ENCODE measurements at places on chromosomes 7 and 10. TPM values are rescaled to one million over a fixed set of nuclear protein-coding genes. Genes with fewer than 3 reads are reported as not detected.

GRCh38 chr10:103734731-103735130 lies 120.6 kb downstream of the SH3PXD2A start:
- DNase-seq, result no peak
- H3K4me1 ChIP-seq, result peaks cover 6% of the 10 kb centered on the region
- H3K27ac ChIP-seq, result no peak overlapping the region
- H3K4me3 ChIP-seq, result no peak overlapping the region
- H3K27me3 ChIP-seq, result no peaks in the 10 kb centered on the region

GRCh38 chr7:1228545-1229201 lies 4.0 kb upstream of the UNCX start:
- H3K36me3 ChIP-seq, result peaks cover 4% of the 10 kb centered on the region
- no peak overlapping the region for H3K4me3 ChIP-seq
- peaks cover 4% of the 10 kb centered on the region for H3K4me1 ChIP-seq
- no peak overlapping the region for H3K27ac ChIP-seq
- DNase-seq, result no peak

DNA sequence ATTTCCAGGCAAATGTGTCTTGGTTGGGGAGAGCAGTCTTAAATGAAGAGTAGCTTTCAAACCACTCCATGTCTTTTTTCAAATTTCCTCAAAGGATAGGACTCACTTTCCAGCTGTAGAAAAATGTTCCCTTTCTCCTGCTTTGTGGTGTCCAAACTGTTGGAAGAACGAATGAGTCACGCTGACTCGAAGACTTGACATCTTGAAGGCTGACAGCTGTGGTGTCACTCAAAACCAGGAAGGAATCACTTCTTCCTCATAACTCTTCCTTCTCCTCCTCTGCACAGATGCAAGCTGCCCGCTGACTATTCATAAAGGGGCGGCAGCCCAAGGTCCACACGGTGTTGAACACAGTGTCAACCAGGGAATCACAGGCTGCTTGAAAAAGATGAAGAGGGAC lies 19.2 kb downstream of the PLA2G12B start:
- H3K27ac ChIP-seq, result no peak overlapping the region
- H3K4me1 ChIP-seq, result no peaks in the 10 kb centered on the region
- peaks cover 14% of the 10 kb centered on the region for H3K27me3 ChIP-seq
- DNase-seq, result no peak
- no peak overlapping the region for H3K4me3 ChIP-seq
- no peaks in the 10 kb centered on the region for H3K36me3 ChIP-seq

DNA sequence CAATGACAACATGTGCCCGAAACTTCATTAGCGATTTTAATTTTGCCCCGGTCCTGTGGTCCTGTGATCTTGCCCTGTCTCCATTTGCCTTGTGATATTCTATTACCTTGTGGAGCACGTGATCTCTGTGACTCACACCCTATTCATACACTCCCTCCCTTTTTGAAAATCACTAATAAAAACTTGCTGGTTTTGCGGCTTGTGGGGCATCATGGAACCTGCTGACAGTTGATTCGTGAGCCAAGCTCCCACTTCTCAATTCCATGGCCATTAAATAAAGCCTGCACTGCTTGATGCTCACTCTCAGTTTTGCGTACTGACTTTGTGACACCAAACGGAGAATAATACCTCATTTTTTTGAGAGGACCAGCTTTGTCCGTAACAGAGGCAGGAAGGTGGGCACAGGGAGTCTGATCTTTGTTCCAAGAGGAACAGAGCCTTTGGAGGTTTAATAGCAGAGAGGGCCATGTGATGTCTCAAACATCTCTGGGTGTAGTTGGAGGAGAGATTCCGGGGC lies 3.8 kb upstream of the ADAMTS14 start:
- H3K4me3 ChIP-seq, result no peak overlapping the region
- no peaks in the 10 kb centered on the region for H3K36me3 ChIP-seq
- H3K4me1 ChIP-seq, result peaks cover 5% of the 10 kb centered on the region
- no peak overlapping the region for H3K27ac ChIP-seq

DNA sequence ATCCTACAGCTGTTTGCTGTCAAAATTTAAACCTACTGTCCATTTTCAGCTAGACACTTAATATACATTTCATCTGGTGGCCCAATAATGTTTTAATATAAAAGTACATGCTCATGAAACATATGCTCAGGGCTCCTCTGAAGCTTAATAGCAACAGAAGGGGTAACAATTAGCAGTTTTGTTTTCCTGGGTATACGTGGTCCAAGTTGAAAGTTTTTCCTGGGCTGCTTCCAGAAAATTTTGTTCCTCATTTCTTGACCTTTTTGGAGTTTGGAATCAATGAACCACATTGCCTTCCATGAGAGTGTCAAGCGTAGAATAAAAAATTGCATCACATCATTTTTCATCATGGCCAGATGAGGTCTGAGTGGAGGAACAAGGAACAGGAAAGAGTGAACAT lies 537.3 kb upstream of the MGMT start:
- H3K4me1 ChIP-seq, result peaks cover 4% of the 10 kb centered on the region
- H3K27me3 ChIP-seq, result peaks cover 7% of the 10 kb centered on the region
- H3K36me3 ChIP-seq, result no peaks in the 10 kb centered on the region

The EIF5AL1 gene
- 0.45 TPM for total RNA-seq

DNA sequence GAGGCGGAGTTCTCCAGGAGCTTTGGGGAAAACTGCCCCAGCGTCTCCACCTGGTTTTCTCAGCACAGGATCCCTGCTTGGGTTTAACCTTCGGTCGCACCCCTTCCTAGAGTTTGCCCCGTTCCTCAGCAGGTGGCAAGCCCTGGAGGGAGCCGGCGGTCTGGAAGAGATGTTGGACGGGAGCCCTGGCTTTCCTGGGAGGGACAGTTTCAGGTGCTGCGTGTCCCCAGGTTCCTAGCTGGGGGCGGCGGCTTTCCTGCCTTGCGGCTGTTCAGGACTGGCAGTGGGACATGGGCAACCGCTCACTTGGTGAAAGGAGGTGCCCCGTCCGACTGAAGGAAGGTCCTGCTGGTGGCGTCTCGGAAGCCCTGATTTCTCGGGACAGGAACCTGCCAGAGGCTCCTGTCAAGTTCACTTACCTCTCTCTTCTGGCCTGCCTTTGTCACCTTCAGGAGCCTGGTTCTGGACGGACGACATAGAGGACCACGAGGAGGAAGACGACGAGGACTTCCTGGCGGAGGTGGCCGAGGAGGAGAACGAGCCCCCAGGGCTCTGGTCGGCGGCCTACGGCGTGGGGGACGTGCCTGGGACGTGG lies 14.8 kb downstream of the ZNF316 start:
- H3K4me1 ChIP-seq, result no peaks in the 10 kb centered on the region
- H3K36me3 ChIP-seq, result peaks cover 69% of the 10 kb centered on the region
- no peak overlapping the region for H3K4me3 ChIP-seq
- no peaks in the 10 kb centered on the region for H3K27me3 ChIP-seq
- no peak for DNase-seq

DNA sequence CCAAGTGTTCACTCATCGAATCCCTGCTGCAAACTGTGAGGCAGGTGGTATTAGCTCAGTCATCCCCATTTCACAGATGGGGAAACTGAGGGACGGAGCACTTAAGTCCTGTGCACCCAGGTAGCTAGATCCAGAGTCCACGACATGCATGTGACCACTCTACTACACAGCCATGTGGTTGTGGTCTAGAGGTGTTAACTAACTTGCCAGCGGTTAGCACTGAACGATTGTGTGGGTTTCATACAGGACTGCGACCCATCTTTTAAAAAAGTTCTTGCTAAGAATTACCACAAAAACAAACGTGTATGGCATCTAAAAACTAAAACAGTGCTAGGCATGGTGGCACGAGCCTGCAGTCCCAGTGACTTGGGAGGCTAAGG lies 16.1 kb upstream of the ABCC2 start:
- no peak overlapping the region for H3K27ac ChIP-seq
- no peaks in the 10 kb centered on the region for H3K27me3 ChIP-seq
- no peak overlapping the region for H3K4me3 ChIP-seq

DNA sequence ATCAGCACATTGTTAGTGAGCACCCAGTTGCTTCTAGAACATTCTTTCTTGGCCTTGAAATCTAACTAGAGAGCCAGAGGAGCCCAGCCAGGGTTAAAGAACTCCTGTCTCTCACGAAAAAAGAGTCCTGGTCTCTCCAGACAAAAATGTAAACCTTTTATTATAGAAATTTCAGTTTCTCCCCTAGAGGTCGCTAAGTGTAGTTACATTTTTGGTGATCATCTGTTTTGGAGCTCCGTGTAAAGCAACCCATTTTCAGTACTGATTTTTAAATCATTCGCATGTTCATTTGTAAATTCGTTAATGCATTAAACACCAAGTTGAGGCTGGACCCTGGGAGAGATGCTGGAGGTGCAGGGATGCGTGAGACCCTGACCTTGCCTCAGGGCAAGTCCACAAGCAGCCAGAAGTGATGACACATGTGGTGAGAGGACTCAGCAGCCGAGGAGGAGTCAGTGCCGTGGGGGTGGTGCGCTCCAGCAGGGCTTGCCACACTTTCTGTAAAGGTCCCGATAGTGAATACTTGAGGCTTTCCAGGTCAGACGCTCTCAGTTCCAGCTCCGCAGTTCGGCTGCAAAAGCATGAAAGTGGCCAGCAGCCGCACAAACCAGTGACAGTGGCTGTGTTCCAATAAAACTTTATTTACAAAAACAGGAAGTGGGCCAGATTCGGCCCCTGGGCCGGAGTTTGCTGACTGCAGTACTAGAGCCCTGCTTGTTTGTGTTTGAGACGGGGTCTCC lies 578.6 kb upstream of the FOXK1 start:
- H3K27me3 ChIP-seq, result no peaks in the 10 kb centered on the region
- DNase-seq, result no peak
- H3K4me1 ChIP-seq, result no peaks in the 10 kb centered on the region
- H3K36me3 ChIP-seq, result no peaks in the 10 kb centered on the region

DNA sequence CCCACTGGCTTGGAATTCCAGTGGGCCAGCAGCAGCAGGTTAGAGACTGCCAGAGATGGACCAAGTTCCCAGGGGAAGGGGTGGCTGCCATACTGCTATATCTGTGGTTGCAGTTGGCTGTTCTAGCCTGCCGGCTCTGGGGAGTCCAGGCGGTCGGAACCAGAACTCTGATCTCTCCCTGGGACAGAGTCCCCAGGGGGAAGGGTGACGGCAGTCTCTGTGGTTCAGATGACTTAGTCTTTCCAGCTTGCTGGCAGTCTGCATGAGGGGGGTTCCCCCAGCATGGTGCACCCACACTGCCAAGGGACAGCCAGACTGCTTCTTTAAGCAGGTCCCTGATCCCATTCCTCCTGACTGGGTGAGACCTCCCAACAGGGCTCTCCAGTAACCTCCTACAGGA lies 82.5 kb downstream of the C10orf90 start:
- no peak for DNase-seq
- H3K4me3 ChIP-seq, result no peak overlapping the region
- H3K4me1 ChIP-seq, result no peaks in the 10 kb centered on the region

The CACNA2D1 gene
- total RNA-seq, result not detected

Data from activated CD4-positive, alpha-beta T cell treated with anti-CD3 and anti-CD28 coated beads, Interleukin-2, amount 10 ng/mL, durations not matched to agents 24 days and 14 days (primary cell).